CD4-positive, alpha-beta T cell treated with Interleukin-15 for 4 hours (primary cell): ENCODE measurements at places on chromosomes 12 and 14.

- no peak for DNase-seq
These were observed 52.3 kb upstream of the EGLN3 start for GRCh38 chr14:34003082-34003668.

DNA sequence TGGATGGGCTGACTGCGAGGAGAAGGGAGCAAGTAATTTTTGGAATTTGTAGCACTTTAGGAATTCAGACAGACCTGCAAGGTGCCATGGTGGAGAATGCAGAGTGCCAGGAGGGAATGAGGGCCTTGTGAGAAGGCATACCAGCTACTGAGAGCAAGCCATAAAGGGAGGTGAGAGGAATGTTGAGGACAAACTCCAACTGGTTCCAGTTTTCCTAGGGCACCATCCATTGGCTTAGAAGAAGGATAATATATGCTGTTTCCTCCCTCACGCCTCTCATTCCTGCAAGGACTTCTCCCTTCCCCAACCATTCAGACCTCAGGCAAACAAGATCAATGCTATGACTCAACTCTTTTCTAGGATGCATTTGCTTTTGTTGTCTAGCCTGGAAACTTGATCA lies 11.2 kb upstream of the DAAM1 start:
- DNase-seq: no peak

DNA sequence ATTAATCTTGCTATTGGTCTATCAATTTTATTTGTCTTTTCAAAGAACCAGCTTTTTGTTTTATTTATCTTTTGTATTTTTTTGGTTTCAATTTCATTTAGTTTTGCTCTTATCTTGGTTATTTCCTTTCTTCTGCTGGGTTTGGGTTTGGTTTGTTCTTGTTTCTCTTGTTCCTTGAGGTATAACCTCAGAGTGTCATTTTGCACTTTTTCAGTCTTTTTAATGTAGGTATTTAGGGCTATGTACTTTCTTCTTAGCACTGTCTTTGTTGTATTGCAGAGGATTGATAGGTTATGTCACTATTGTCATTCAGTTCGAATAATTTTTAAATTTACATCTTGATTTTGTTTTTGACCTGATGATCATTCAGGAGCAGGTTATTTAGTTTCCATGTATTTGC lies 92.7 kb upstream of the DCD start:
- DNase-seq: no peak

GRCh38 chr12:129966146-129966995 lies 62.5 kb upstream of the TMEM132D start:
- no peak for DNase-seq

DNA sequence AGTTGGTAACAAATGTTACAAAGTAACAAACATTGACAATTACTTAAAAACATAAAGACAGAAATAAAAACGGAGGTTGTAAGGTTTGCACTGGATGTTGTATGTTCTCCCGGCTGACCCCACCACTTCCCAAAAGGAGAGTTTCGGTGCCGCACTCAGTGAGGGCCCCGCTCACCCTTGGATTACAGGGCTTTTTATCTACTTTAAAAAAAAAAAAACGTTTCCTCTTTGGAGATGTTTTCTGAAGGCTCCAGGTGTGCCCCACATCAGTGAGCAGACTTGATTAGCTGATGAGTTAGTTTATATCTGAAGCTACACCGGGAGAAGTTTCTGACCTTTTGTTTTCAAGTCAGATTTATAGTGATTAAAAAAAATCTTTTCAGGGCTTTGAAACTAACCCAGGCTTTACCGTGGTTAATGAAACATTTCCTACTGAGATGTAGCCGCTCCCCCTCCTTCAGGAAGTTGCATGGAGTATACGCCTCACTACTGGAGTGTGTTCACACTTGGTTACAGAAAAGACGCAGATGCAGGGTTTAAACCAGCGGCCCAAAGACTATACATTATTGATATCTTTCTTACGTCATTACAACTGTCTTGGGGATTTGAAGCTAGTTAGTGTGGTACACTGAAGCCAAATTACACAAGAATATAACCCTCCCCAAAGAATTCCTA lies 38.0 kb upstream of the BCL7A start:
- DNase-seq: no peak

- no peak for DNase-seq
These were observed 52.7 kb downstream of the ESRRB start for GRCh38 chr14:76428611-76429010.

DNA sequence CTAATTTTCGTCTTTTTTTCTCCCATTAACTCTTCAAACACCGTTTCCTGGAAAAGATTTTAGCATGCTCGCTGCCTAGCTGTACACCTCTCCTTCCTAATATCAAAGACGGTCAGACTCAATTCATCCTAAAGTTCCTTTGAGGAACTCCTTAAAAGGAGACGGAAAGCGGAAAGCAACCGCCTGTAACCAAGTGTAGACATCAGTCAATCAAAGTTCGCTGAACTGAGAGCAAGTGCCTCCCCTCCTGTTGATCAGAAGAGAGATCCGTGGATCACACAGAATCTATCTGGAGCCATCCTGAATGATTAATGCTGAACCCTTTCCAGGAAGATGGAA lies 412 bp upstream of the TEP1 start:
- DNase-seq: peak; percentile 26
